ENCODE measurements at places on chromosomes 6 and 20. TPM values are rescaled to one million over a fixed set of nuclear protein-coding genes. Genes with fewer than 3 reads are reported as not detected.

The RRAGD gene
- total RNA-seq = 18.5 TPM

- H3K27ac ChIP-seq = no peak overlapping the region
- no peaks in the 10 kb centered on the region for H3K36me3 ChIP-seq
- no peak overlapping the region for H3K4me3 ChIP-seq
- peaks cover 4% of the 10 kb centered on the region for H3K4me1 ChIP-seq
- no peak for DNase-seq
- no peaks in the 10 kb centered on the region for H3K27me3 ChIP-seq
Observed at GRCh38 chr6:73558624-73559398, 38.0 kb upstream of the EEF1A1 start.

The HECA gene
- total RNA-seq = 81.2 TPM

The PMEPA1 gene
- total RNA-seq = 15.7 TPM

- H3K27ac ChIP-seq = no peak overlapping the region
- H3K27me3 ChIP-seq = peaks cover 86% of the 10 kb centered on the region
- no peaks in the 10 kb centered on the region for H3K36me3 ChIP-seq
- peaks cover 51% of the 10 kb centered on the region for H3K4me1 ChIP-seq
Observed at GRCh38 chr6:1378065-1379016, 11.0 kb upstream of the FOXF2 start.

The ADGRB3 gene
- total RNA-seq = 0.64 TPM

DNA sequence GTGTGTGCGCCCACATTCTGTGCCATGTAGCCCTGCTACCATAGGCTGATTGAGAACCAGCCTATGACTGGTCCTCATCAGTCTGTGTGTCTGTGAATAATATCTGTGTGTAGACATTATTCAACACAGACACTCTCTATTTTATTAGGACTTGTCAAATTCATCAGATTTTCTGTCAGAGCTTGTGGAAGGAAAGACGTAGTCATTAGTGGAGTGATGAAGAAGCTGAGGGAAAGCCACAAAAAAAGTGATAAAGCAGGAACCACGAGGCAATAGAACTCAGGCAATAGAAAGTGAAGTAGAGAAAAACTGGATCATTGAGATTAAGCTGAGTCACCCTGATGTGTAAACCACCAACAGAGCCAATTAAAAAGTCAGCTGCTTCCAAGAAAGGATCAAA, 122.2 kb upstream of the MARCKS start:
- no peak for DNase-seq
- peaks cover 9% of the 10 kb centered on the region for H3K4me1 ChIP-seq
- H3K4me3 ChIP-seq = no peak overlapping the region

DNA sequence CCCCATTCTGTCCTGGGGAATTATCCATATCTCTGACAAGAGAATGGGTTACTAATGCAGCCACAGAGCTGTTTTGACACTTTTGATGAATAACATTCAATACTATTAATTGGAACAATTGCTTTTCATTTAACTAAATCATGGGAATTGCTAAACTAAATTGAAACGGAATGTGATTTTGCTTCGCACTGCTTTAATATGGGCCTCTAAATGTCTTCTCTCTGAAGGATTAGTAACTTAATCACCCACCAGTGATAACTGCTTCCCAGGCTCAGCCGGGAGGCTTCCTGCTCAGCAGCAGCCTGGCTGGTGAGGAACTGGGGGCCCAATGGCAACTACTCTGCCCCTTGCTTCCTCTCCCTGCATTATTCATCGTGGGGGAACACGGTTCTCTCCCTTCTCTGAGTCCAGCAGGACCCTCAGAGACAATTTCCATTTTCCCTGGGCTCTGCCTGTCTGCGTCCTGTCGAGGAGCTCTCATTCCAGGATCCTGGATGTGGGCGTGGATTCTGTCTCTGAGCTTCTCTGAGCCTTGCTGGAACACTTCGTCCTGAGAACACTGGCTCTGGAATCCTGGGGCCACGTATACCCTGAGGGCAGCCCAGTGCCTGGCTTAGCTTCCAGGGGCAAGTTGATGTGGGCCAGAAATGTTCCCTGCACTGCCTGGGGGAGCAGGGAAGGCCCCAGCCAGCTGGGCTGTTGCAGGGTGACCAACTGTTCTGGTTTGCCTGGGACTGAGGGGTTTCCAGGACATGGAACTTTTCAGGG, 308.9 kb downstream of the DHX35 start:
- H3K4me1 ChIP-seq = no peaks in the 10 kb centered on the region
- no peaks in the 10 kb centered on the region for H3K27me3 ChIP-seq
- no peak overlapping the region for H3K4me3 ChIP-seq
- no peak overlapping the region for H3K27ac ChIP-seq
- no peaks in the 10 kb centered on the region for H3K36me3 ChIP-seq

The ENPP1 gene
- total RNA-seq = 2.2 TPM

The TP53TG5 gene
- not detected for total RNA-seq

DNA sequence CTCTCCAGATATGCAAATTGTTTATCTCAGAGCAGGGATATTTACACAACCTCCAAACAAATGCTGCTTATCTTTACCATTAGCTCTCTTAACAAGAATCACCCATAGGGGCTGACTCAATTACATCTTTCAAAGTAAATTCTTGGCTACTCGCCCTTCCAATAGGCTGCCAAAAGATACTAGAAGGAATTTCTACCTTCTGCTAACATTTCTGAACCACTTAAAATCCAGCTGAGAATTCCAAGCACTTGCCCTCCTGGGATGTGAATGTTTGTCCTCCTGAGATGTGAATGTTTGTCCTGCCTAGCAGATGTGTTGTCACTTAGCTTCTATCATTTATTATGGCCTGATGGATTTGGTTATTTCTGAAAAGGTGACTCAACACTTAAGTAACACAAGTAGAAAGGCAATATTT, 388.0 kb downstream of the GJA1 start:
- H3K4me1 ChIP-seq = no peaks in the 10 kb centered on the region
- no peak overlapping the region for H3K4me3 ChIP-seq
- H3K27me3 ChIP-seq = no peaks in the 10 kb centered on the region
- DNase-seq = no peak
- no peak overlapping the region for H3K27ac ChIP-seq
- no peaks in the 10 kb centered on the region for H3K36me3 ChIP-seq

- no peak overlapping the region for H3K27ac ChIP-seq
- DNase-seq = no peak
- no peaks in the 10 kb centered on the region for H3K27me3 ChIP-seq
- no peaks in the 10 kb centered on the region for H3K4me1 ChIP-seq
- H3K36me3 ChIP-seq = no peaks in the 10 kb centered on the region
Observed at GRCh38 chr6:80343511-80343910, 237.0 kb downstream of the BCKDHB start.

The BEND6 gene
- 0.52 TPM for total RNA-seq

DNA sequence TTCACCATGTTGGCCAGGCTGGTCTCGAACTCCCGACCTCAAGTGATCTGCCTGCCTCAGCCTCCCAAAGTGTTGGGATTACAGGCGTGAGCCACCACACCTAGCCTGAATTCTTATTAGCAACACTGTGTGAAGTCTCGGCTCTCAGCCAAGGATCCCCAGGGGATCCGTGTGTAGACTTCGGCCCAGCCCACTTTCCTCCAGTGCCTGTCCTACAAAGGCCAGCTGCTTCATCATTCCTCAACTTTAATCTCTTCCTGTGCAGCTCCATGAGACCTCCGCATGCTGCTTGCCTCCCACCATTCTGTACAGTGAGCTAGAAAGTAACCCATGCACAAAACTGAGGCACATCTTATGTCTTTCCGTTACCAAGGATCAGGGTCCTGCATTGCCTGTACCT, 71.8 kb downstream of the SAMD3 start:
- H3K27me3 ChIP-seq = no peaks in the 10 kb centered on the region
- no peaks in the 10 kb centered on the region for H3K36me3 ChIP-seq
- no peak for DNase-seq

GRCh38 chr20:3119044-3119443, 34.5 kb upstream of the AVP start:
- no peaks in the 10 kb centered on the region for H3K27me3 ChIP-seq
- DNase-seq = no peak

DNA sequence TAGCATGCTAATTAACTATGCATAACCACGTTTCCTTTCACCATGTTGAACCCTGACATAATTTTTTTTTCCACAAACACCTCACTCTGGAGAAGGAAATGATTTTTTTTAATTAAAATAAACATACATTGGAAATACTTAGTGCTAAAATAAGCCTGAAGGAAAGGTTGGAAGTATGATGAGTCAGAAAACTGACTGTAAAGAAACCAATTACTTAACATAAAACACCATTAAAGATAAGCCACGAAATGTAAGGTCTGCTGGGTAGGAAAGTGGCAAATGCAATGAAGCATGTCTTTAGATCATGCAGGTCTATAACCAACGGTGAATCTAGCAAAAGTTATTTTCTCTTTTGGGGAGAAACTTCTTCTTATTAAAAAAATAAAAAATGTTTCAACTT, 47.5 kb downstream of the OPRM1 start:
- H3K36me3 ChIP-seq = no peaks in the 10 kb centered on the region
- no peak for DNase-seq
- H3K27ac ChIP-seq = no peak overlapping the region

DNA sequence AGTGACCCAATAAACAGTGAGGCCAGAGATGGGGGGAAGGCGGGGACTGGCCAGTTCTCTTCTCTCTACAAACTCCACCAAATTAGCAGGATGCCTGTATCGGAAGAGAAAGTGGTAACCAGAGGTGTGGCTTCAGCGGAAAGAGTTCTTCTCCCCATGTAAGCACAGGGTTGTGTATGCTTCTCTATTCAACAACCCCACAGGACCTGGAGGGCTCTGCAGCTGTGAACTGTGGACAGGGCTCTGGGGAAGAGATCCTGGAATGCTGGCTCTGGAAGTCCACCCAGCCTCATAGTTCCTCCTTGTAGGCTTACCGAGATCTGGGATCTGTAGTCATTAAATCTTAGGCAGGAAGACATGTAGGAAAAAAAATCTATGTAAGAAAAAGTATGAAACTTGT, 186.2 kb downstream of the FOXC1 start:
- H3K27me3 ChIP-seq = no peaks in the 10 kb centered on the region
- H3K4me3 ChIP-seq = no peak overlapping the region
- H3K27ac ChIP-seq = no peak overlapping the region
- H3K4me1 ChIP-seq = peaks cover 8% of the 10 kb centered on the region
- no peaks in the 10 kb centered on the region for H3K36me3 ChIP-seq

GRCh38 chr20:46028110-46028509, 905 bp upstream of the SLC12A5 start:
- peaks cover 10% of the 10 kb centered on the region for H3K4me1 ChIP-seq
- peaks cover 91% of the 10 kb centered on the region for H3K27me3 ChIP-seq
- no peaks in the 10 kb centered on the region for H3K36me3 ChIP-seq
- no peak overlapping the region for H3K4me3 ChIP-seq
- H3K27ac ChIP-seq = no peak overlapping the region

GRCh38 chr6:41443616-41444525, 102.3 kb upstream of the FOXP4 start:
- H3K4me1 ChIP-seq = peaks cover 51% of the 10 kb centered on the region
- no peak overlapping the region for H3K27ac ChIP-seq
- H3K4me3 ChIP-seq = no peak overlapping the region

DNA sequence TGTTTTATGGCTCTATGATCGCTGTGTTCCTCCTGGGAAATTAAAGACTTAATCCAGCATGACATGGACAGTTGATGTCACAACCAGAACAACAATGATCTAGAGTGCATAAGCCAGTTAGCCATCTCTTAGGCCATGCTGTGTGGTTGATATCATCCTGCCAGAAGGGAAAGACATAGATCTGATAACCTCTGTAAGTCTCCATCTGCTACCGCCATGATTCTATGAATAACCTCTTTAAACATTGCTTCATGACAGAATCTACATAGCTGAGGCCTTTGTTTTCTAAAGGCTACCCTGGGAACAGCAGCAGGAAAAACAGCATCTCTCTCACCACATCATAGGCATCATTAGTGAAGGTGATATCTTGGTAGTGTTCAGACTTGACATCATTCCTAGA, 117.6 kb upstream of the PHACTR1 start:
- no peak for DNase-seq
- no peaks in the 10 kb centered on the region for H3K4me1 ChIP-seq
- no peak overlapping the region for H3K4me3 ChIP-seq

The SUMO4 gene
- 4.9 TPM for total RNA-seq

- no peak overlapping the region for H3K4me3 ChIP-seq
- H3K27me3 ChIP-seq = peaks cover 2% of the 10 kb centered on the region
- H3K27ac ChIP-seq = no peak overlapping the region
- H3K36me3 ChIP-seq = no peaks in the 10 kb centered on the region
- DNase-seq = no peak
- peaks cover 33% of the 10 kb centered on the region for H3K4me1 ChIP-seq
Observed at GRCh38 chr6:39335780-39336545, 13.5 kb upstream of the KCNK16 start.
